Non-pigmented ciliary epithelial cell (primary cell): ENCODE measurements at places on chromosomes 13 and 19.

DNA sequence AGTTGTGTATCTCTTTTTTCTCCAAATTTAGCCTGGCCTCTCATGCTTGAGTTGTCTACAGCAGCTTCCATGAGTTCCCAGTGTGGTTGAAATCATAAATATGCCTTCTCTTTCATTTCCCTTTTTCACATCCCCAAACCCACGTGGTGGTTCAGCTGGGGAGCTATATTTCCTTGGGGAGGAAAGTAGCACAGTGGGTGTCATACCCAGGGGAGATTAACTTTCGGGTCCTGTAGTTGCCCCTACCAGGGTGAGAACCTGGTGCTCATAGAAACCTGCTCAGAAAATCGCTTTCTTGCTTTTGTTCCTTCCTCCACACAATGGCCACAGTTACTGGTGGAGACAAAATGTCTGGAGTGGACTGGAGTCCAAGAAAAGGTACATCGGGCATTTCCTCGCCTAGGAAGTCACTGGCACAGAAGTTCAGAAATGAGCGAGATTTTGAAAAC is 7.0 kb upstream of the LILRA4 start:
- no peak for DNase-seq

DNA sequence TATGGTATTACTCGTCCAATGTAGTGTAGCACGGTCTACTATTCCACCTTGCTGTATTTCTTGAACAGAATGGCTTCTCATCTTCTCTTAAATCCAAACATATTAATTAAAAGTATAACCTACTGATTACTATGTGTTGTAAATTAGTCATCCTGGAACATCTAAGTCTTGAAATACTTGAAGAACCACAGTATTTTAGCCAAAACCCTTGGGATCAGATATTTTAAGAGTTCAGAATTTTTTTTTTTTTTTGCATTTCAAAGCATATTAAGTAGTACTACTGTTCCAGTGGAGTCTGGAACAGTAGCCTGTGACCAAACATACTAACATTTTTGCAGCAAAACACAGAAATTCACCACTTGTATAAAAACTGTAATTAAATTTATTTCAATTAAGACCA is 30.1 kb downstream of the ZC3H13 start:
- DNase-seq: no peak

GRCh38 chr13:81916461-81916860 is 1575.5 kb upstream of the SPRY2 start:
- DNase-seq: no peak

GRCh38 chr13:27789153-27789494 is 3.2 kb upstream of the GSX1 start:
- no peak for DNase-seq

DNA sequence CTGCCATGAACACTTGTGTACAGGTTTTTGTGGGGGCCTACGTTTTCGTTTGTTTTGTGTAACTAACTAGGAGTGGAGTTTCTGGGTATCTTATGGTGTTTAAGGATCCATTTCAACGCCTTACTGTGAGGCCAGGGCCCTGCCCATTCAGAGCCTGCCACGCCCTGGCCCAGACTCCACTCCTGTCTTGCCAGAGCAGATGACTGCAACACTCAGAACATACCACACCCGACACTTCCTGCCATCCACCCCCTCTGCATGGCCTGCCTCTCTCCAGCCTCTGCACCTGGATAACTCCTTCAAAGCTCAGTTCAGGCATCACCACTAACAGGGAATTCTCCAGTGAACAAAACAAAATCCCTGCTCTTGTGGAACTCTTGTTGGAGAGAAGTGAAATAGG is 43.2 kb downstream of the RGCC start:
- no peak for DNase-seq

DNA sequence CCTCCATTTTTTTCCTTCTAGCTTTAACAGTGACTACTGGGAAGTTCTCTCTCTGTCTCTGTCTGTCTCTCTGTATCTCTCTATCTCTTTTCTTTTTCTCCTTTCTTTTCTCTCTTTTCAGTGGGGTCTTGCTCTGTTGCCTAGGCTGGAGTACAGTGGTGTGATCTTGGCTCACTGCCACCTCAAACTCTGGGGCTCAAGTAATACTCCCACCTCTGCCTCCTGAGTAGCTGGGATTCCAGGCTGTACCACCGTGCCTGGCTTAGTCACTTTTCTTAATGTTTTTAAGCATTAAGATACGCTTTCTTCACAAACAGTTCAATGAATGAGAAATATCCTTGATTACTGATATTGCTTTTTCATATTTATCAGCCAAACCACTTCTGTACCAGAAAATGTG is 13.1 kb downstream of the PCCA start:
- DNase-seq: no peak

GRCh38 chr19:54266133-54266532 is 9.1 kb upstream of the LILRB5 start:
- peak; percentile 31 for DNase-seq

GRCh38 chr13:40060296-40061007 is 405.0 kb downstream of the COG6 start:
- no peak for DNase-seq
